Fibroblast of upper back skin (primary cell): ENCODE measurements at places on chromosomes 12 and 14.

GRCh38 chr14:100438678-100439592 lies 115.8 kb downstream of the SLC25A47 start:
- peak; percentile 43 for DNase-seq

GRCh38 chr12:79982086-79983062 lies 47.5 kb upstream of the PPP1R12A start:
- peak; percentile 71 for DNase-seq

DNA sequence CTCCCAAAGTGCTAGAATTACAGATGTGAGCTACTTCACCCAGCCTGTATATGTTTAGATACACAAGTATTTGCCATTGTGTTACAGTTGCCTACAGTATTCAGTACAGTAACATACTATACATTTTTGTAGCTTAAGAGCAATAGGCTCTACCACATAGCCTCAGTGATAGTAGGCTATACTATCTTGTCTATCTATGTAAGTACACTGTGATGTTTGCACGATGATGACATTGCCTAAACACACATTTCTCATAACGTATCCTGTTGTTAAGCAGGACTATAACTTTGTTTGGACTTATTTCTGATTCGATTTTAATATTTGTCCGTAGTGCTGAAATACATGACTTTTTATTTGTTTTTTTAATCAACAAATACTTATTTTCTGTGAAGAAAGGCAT lies 129.2 kb downstream of the PCNX1 start:
- no peak for DNase-seq

- no peak for DNase-seq
Observed at GRCh38 chr12:109729801-109730200, 16.2 kb downstream of the FAM222A start.
